ENCODE measurements at places on chromosomes 13 and 19.

GRCh38 chr19:39740395-39740794, 2.6 kb upstream of the CLC start:
- no peak for DNase-seq

DNA sequence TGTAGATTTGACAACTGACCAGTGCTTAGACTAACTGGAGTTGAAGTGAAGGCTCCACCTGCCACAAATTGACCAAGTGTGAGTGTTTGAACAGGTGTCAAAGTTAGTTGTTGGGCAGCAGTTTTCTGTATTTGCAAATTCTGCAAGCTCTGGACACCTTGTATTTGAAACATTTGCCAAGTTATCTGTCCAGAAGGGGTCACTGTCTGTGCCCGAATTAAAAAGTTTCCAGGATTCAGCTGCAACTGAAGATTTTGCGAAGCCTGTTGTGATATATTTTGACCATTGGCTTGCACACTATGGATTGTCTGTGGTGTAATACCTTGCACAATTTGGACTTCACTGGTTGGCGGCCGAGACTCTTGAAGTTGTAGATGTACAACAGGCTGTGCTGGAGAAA, 1690.7 kb downstream of the SLITRK5 start:
- no peak for DNase-seq

DNA sequence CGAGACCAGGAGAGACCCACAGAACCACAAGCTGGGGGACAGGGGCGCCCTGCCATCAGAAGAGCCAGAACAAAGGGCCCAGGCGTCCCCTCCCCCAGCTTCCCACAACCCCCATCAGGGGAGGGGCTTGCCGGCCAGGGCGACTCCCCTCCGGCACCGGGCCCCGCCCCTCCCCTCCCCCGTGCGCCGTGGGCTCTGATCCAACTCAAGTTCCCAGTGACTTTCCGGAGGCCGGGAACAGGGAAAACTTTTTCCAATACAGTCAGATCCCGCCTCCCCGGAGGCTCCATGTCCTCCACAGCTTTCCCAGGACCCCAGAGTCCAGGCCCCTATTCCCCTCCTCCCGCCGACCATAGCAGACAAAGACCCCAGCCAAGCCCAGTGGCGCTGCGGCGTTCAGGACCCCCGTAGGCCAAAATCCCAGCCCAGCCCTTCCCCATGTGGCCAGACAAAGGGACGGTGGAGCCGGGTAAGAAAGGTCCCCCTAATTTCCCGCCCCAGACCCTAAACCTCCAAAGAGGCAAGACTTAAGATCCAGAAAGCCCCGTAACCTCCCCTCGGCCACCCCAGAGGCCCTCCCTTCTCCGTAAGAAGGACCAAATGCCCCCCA, 673 bp downstream of the TEAD2 start:
- no peak for DNase-seq

- no peak for DNase-seq
Observed at GRCh38 chr19:28961772-28962500, 251.0 kb downstream of the UQCRFS1 start.

DNA sequence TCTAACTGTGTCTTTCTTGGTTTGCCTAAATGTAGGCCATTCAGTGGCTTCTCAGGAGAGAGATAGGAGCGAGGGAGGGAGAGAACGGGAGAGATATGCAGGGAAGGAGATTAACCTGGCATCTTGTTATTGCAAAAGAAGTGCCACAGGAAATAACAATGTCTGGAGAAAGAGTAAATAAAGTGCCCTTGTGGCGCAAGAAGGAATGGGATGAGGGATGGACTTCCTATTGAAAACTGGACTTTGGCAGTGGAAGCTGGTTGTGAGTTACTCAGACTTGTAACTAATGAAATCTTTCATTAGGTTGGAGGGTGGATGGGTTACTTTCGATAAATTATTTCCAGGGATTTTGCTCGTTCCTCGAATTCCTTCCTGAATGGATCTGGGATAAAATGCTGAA, 136.1 kb downstream of the LACC1 start:
- DNase-seq: no peak

DNA sequence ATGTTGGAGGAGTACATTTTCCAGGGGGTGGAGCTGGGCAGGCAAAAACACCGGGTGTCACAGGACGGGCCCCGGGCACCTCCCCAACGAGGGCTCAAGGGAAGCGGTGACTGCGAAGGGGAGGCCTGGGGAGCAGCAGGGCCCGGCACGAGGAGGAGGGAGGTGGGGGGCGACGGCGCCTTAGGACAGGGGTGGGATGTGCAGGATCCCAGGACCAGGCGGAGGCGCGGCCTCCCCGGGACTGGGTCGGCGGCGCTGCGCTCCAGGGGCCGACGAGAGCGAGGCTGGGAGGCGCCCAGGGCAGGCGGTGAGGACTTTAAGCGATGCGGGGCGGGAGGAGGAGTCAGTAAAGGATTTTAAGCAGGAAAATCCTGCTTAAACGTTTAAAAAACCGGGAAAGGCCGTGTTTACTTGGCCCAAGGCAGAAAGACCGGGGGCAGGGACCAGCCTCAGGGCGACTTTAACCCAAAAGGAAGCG, 427 bp downstream of the ZNF160 start:
- DNase-seq: peak; percentile 48

- no peak for DNase-seq
Observed at GRCh38 chr13:42398533-42398932, 126.6 kb downstream of the AKAP11 start.

GRCh38 chr13:80530191-80530590, 189.3 kb upstream of the SPRY2 start:
- no peak for DNase-seq

DNA sequence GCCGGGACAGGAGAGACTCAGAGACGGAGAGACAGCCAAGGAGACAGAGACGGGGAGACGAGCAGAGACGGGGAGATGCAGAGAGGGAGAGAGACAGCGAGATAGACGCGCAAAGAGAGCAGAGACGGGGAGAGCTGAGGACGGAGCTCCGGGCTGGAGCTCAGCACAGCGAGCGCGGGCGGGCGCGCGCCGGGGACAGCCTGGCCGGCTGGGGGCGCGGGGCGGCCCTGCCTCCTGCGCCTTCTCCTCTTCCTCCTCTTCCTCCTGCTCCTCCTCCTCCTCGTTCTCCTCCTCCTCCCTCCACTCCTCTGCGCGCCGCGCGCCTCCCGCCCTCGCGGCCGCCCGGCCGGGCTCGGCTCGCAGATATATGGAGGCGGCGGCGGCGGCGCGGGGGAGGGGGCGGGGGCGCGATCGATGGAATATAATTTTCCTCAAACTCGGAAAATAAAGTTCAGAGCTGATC, at the start of gene ERFL:
TSS of gene ERFL (minus strand) at position 229 of the 463 bp plus-strand sequence. CDS start 15,530 bp downstream, outside the sequence.
- peak; percentile 68 for DNase-seq

- DNase-seq: peak; percentile 72
Observed at GRCh38 chr19:41531438-41532311, 44.3 kb upstream of the CEACAM21 start.

DNA sequence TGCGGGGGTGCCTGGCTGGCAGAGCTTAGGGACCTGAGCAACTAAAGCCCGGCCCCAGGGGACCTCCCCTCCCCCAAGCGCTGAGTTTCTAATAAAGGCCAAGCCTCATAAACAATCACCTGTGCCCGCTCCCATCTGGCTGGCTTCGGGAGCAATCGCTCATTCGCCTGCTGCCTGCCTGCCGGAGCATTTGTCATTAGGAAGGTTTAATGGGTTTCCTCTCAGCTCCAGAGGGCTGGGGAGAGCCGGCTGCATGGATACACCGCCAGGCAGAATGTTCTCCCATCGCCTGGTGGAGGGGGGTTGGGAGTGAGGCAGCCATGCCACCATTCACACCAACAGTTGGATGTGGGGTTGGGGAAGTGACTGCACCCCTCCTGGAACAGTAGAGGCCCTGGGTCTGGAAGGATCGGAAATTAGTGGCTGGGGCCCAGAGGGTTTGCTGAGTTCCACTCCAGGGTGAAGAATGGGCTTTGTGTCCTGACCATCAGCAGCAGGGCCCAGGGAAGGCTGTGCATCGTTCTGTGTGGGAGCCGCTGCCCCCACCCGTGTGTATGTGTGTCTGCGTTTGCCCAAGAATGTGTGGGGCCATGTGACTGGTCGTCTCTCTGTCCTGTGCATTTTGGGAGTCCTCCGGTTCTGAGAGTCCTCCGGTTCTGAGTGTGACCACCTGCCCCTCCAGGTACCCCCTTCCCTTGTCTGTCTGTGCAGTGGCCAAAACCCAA, 15.3 kb downstream of the PIN1 start:
- DNase-seq: no peak

DNA sequence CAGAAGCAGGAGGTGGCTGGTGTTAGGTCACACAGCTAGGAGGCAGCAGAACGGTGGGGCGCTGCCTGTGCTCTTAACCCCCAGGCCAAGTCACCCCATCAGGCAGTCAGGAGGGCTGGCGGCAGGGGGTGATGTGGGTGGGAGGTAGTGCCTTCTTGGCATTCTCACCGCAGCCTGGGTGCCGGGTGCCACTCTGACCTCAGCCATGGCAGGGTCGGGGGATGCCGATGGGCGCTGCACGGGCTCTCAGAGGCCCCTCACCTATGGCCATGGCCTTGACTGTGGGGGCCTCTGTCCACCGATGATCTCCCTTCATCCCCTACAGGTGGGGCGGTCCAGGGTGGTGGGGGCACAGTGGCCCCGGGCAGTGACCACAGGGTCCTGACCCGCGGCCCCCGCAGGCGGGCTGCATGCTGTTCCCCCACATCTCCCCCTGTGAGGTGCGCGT, 5.6 kb downstream of the PTOV1 start:
- no peak for DNase-seq

DNA sequence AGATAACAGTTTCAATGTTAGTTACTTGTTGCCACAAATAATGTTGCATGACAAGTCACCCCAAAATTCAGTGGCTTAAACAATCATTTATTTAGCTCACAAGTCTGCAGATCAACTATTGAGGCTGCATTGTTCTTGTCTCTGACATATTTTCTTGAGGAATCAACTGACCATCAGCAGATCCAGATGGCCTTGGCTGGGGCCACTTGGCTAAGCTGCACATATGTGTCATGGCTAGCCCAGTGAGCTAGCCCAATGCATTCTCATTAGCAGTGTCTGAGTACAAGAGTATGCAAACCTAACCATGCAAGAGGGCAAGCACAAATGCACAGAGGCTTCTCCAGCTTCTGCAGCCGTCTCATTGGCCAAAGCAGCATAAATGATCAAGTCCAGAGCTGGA, 180.4 kb downstream of the DNAJC15 start:
- DNase-seq: no peak

- no peak for DNase-seq
Observed at GRCh38 chr19:1112268-1113029, 8.7 kb downstream of the GPX4 start.

DNA sequence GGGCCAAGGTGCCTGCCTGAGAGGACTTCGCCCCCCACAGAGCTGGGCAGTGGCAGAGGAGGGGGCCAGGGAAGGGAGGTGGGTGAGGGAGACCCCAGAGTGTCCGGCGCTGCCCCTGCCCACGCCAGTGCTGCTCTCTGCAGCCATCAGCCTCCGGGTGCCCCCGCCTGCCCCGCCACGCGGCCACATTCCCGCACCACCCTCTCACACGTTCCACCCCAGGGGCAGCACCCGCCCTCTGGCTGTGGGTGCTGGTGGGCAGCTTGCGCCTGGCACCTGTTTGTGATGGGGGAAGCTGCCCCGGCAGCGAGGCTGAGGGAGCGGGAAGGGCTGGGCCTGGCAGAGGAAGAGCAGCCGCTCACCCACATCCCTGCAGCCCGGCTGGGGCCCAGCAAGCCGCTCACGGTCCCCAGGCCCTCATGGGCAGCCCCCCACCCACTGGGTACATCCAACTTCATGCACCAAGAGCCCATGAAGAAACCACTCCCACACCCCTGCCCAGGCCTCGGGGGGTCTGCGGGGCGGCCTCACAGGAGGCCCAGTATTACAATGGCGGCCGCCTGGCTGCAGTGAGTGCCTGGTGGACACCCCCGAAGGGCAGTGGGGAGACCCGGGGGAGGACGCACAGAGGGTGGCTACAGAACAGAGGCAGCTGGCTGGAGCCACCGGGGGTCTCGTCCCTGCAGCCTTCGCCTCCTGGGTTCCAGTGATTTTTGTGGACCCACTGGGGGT, 14.0 kb downstream of the SBNO2 start:
- no peak for DNase-seq

DNA sequence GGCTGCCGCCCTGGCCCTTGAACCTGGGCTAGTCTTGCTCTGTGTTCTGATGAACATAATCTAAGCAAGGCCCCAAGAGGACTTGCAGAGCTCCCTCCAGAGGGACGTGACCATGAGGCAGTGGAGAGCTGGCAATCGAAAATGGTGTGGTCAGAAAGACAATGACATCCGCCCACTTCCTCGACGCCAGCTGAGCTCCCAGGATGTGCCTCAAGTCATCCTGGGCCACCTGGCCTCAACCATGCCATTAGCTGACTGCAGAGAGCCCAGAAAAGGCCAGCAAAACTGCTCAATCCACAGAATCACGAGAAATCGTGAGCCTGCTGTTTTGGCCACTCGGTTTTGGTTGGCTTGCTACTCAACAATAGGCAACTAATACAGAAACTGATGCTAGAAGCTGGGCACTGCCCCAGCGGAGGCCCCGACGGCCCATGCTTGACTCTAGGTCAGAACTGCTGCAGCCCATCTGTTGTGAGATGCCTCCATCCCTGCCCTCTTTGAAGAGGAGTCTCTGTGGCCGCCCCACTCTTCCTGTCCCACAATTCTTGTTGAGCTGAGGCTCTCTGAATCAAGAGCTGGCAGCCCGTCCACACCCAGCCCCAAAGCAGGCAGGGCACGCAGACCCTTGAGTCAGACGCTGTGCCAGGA, 53.3 kb downstream of the STK24 start:
- DNase-seq: peak; percentile 64

DNA sequence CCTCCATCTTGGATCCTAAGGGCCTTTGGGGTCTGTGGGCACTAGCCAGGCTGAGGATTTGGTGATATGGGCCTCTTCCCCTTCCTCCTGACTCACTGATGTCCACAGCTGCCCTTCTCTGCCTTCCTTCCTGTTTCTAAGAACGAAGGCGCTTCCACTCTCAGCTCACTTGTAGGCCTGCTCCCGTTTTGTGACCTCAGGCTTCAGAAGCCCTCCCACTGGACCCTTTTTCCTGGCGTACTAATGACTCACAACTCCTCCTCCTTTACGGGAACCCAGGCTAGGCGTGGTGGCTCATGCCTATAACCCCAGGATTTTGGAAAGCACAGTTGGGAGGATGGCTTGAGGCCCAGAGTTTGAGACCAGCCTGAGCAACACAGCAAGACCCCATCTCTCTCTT, 55.6 kb downstream of the TMED1 start:
- no peak for DNase-seq

- DNase-seq: no peak
Observed at GRCh38 chr19:38650172-38650775, 2.8 kb downstream of the ACTN4 start.
